ENCODE measurements at places on chromosomes 3 and 15.

- DNase-seq, result no peak
Measured at GRCh38 chr3:119073258-119074001, 38.8 kb upstream of the IGSF11 start.

DNA sequence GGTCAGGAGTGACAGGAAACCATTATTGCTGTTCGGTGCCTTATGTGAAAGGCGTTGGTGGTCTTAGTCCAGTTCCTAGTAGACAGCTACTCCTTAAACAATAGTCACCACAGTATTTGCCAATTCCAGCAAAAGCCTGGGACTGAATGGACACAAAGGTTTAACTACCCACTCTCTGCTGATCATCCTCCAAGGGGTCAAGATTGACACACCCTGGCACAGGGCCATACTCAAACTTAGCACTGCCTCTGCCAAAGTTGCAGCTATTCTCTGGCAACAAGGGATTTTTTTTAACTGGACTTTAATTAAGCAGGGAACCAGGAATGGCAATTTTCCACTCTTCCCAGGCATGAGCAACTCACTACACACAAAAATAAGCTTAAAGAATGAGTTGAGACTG lies 193.9 kb downstream of the NLGN1 start:
- no peak for DNase-seq

GRCh38 chr15:97521381-97522285 lies 438.9 kb upstream of the ARRDC4 start:
- peak; percentile 6 for DNase-seq

GRCh38 chr3:14614862-14615261 lies 36.7 kb upstream of the CCDC174 start:
- DNase-seq, result no peak

GRCh38 chr3:182937293-182938051 lies 42.9 kb downstream of the DCUN1D1 start:
- no peak for DNase-seq

DNA sequence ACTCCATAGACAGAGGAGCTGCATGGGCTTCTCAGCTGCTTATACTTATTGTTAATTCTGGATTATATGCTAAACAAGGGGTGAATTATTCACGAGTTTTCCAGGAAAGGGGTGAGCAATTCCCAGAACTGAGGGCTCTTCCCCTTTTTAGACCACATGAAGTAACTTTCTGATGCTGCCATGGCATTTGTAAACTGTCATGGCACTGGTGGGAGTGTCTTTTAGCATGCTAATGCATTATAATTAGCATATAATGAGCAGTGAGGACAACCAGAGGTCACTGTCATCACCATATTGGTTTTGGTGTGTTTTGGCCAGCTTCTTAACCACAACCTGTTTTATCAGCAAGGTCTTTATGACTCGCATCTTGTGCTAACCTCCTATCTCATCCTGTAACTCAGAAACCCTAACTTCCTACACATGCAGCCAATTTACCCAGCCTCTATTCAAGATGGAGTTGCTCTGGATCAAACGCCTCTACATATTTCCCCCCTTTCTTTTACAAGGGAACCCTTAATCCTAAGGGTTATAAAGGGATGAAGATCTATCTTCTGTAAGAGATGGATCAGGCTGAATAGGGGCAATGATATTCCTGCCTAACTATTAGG lies 12.1 kb upstream of the DMXL2 start:
- no peak for DNase-seq

GRCh38 chr3:113496924-113497323 lies 18.0 kb downstream of the SPICE1 start:
- DNase-seq, result no peak

GRCh38 chr3:117104381-117104780 lies 394.8 kb downstream of the TUSC7 start:
- no peak for DNase-seq

DNA sequence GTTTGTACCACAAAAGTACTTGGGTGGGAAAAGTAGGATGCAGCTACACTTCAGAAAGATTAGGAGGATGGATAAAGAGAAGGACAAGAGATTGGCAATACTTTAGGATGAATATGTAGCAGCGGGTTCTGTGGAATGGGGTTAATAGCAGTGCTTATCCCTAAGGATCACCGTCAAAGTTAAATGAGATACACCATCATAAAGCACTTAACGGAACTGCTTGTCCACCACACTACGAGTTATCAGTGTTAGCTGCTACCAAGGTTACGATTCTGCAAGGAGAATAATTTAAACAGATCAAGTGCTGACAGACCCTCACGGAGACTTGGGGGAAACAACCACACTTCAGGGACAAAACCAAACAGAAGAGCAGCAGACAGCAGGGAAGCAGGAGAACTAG lies 963 bp downstream of the SHQ1 start:
- no peak for DNase-seq

DNA sequence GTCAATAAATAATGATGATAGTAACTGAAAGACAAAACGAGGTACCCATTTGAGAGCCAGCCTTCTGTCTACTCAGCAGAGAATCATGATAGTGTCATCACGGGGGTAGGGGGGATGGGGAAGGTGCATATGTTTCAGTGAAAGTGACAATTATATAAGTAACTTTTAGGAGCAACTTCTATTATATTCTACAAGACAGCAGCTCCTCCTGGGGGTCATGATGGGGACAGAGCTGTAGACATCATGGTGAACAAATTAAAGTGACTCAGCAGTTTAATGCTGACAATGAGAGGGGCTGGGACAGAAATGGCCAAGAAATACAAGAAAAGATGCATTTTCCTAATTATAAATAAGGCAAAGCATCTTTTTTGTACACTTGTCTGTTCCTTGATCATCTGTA lies 11.8 kb downstream of the CAPN3 start:
- DNase-seq, result no peak

DNA sequence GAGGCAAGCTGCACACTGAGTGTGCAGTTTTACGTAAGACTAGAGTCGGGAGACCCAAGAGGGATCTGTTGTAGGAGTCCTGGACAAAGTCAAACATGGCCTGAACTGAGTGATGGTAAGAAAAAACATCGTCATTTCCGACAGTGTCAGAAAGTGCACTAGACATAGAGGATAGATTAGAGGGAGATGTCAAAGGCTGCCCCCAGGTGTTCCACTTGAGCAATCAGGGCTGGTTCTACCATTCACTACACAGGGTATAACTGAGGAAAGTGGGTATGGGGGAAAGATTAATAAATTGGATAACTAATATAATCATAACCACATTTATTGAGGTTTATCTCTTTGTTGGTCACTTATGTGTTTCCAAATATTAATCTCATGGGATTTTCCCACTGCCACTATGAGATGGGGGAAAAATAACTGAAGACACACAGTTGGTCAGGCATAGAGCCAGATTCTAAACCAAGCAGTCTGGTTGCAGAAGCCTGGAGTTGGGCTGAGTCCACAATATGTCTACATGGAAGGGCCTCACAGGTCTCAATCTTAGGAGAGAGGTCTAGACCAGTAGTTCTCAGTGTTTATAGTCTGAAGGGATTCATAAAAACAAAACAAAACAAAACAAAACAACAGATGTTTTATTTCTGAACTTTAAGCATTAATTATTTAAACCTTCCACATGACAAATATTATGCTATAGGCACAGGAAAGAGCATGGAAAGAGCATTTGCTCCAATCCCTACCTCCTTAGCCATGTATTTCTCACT lies 766.5 kb downstream of the NTRK3 start:
- DNase-seq, result no peak

DNA sequence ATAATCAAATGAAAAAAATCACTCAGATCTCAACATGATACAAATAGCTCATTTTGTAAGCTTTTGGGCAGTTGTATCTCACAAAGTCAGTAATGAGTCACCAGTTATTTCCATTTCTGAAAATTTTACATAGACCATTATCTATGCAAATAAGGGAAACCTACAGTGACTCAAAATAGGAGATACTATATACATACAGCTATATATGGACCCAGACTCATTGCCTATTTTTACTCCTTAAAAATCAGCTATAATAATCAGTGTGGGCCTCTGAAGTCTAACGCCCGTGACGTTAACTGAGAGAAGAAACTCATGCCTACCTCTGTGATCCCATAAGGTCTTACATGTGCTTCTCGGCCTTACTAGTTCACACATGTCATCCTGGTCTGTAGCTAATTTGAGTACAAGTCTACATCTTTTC lies 31.6 kb downstream of the LRIG1 start:
- no peak for DNase-seq

DNA sequence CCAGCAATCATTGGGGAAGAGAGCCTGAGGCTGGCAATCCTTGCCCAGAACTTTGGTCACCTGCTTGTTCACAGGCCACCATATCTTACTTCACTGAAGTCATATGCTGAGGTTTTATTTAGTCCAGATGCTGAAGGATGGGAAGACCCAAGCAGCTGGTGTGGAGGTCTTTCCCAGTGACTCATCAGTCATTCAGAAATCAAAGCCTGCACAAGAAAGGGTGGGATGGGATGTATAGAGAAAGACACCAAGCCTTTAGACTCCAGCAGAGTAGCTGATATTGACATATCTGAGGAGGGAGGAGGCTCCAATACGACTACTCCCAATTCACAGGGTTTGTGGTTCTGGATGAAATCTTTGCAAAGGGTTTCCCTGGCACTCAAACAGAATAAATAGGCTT lies 13.0 kb upstream of the PHLDB2 start:
- no peak for DNase-seq

DNA sequence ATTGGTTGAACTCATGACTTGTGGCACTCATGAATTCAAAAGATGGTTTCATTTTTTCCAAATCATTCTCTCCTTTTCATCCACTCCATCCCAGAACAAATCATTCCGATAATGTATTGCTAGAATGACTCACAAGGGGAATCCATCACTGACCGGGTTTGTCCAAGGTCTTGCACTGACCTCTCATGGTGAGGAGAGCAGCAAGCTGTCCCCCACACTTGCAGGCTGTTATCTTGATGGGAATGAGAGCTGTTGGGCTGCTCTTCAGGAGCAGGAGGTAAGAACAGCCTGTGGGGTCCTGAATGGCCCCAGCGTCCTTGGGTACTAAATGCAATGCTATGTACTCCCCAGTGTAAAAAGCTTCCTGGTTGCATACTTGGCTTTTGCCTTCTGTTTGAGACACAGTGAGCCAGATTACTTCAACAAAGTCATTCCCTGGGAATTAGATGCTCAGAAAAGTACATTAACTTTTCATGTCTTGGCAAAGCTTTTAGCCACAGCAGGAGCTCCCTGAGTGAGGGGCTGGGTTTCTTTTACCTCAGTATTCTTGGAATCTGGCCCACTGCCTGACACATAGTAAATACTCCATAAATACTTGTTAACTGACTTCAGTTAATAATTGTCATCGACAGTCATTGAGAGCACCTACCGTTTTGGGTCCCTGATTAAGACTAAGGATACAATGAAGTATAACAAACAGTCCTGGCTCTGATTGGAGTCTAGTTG lies 24.1 kb downstream of the CCNL1 start:
- no peak for DNase-seq

DNA sequence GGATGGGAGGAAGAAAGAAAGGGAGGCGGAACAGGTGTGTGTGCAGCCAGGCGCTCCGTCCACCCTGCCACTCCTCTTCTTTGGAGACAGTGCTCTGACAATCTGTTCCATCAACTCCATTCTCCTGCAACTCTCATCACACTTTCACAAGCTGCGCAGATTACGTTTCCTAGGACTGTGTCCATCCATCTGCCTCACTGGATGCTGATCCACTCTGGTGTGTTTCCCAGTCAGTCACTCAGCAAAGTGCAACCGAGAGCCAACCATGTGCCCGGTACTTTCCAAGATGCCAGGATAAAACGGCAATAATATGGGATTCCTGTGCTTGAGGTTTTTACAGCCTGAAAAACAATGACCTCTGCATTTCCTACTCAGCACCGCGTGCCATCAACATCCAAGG lies 59.6 kb downstream of the SLC12A8 start:
- no peak for DNase-seq

GRCh38 chr3:44761424-44762169 lies at the start of the genes KIAA1143 and KIF15:
TSS of gene KIAA1143 (minus strand) at chr3:44761619. CDS start at chr3:44761602, 17 bp downstream.
TSS of gene KIF15 (plus strand) at chr3:44761794. CDS start at chr3:44761866, 72 bp downstream.
- DNase-seq, result peak; percentile 91

DNA sequence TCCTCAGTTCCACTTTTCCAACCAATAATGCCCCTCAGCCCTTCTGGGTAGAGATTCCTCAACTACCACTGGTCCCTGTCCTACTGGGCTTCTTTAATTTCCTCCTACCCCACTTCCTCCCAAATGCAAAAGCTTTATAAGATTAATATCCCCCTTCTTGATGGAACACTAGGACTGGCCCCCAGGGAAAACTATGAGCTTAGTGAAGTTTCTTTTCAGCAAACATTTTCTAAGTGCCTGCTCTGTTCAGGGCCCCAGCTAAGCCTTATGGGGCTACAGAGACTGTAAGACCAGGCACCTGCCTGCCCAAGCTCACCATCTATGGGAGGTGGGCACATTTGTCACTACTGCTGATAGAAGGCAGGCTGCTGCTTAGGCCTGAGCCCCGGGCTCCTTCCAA lies 79.4 kb downstream of the RPLP1 start:
- no peak for DNase-seq

DNA sequence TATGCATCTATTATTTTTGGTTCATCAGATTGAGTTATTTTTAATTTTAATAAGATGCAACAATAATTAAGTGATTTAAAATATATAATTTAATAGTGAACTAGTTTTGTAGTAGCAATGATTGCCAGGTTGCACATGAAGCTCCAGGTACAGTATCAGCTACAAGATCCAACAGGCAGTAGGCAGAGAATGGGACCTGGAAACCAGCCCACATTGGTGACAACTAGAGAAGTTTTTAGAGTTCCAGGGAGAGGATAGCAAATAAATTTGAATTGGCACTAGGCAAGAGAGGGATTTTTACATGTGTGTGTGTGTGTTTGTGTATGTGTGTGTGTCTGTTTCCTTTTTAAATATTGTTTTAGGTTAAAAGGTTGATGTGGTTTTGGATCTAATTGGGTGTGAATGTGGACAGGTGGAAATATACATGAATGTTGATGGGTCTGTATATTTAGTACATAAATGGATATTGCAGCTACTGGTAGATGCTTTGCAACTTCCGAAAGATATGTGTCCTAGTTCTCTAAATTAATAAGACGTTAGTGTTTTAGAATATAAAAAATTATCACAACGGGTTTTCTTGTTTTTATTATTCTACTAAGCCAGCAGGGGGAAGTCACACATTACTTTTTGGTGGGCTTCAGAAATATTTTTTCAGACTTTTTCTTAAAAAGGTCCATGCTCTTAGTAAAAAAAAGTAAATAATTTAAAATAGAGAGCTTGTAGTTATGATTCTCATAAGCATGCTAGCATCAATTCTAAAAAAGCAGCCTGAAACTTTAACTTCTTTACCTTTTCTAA lies 110.1 kb upstream of the GBE1 start:
- DNase-seq, result no peak

DNA sequence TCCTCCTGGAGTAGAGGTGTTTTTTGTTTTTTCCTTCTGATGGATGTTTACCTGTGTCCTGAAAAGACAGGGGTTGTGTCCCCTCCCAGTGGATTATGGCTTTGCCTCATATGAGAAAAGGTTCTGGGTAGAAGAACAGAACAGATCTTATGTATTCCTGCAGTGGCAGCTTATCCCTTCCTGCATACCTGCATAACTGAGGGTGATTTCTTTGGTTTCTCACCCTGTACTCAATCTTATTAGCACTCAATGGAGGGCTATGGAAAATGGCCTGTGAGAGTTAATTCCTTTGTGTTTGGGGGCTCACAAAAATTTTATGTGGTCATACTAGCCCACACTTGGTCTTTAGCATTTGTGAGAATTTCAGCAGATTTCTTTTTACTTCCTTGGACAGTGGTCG lies 482.0 kb upstream of the ONECUT1 start:
- no peak for DNase-seq

- DNase-seq, result no peak
Measured at GRCh38 chr3:5485427-5485826, 297.9 kb downstream of the EDEM1 start.

- no peak for DNase-seq
Measured at GRCh38 chr3:141498598-141499223, 11.9 kb downstream of the RASA2 start.

GRCh38 chr3:170811515-170811914 lies 58.5 kb downstream of the RPL22L1 start:
- DNase-seq, result no peak

All from substantia nigra (tissue), 51 donors.